ENCODE measurements at places on chromosomes 2 and 18. TPM values are rescaled to one million over a fixed set of nuclear protein-coding genes. Genes with fewer than 3 reads are reported as not detected.

DNAJC10 gene
- 52.2 TPM for total RNA-seq

IFIH1 gene
- 1.7 TPM for total RNA-seq

SERPINB11 gene
- total RNA-seq = not detected

GLI2 gene
- 30.4 TPM for total RNA-seq

EFEMP1 gene
- 47.0 TPM for total RNA-seq

GPR45 gene
- not detected for total RNA-seq

FTCDNL1 gene
- total RNA-seq = 2.2 TPM

ZBTB7C gene
- total RNA-seq = 0.05 TPM

CBLN2 gene
- total RNA-seq = 0.06 TPM
